ENCODE measurements at places on chromosomes 13 and 19.

GRCh38 chr19:40542202-40542859, 34.3 kb upstream of the SHKBP1 start:
- no peak for DNase-seq

DNA sequence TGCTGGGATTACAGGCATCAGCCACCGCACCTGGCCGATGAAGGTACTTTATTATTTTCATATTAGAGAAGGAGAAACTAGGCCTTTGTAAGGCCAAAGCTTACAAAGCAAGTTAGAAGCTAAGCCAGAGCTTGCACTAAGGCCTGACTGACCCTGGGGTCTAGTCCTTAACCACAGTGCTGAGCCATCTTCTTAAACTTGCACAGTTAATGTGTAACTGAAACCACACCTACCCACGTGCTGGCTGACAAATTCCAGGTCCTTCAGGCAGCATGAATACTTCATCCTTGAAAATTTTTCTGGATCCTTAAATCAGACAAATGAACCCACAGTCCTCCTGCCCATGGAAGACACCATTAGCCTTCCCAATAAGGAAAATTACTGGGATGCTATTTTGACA, 880.6 kb downstream of the UQCRFS1 start:
- no peak for DNase-seq

- no peak for DNase-seq
These were observed 86.8 kb upstream of the VSTM2B start for GRCh38 chr19:29439021-29439420.

- peak; percentile 98 for DNase-seq
These were observed 1051.5 kb downstream of the DIAPH3 start for GRCh38 chr13:59112221-59112718.

GRCh38 chr19:18097993-18098890, 664 bp downstream of the MAST3 start:
- DNase-seq, result no peak

GRCh38 chr13:72953391-72953965, 105.3 kb upstream of the KLF5 start:
- no peak for DNase-seq

DNA sequence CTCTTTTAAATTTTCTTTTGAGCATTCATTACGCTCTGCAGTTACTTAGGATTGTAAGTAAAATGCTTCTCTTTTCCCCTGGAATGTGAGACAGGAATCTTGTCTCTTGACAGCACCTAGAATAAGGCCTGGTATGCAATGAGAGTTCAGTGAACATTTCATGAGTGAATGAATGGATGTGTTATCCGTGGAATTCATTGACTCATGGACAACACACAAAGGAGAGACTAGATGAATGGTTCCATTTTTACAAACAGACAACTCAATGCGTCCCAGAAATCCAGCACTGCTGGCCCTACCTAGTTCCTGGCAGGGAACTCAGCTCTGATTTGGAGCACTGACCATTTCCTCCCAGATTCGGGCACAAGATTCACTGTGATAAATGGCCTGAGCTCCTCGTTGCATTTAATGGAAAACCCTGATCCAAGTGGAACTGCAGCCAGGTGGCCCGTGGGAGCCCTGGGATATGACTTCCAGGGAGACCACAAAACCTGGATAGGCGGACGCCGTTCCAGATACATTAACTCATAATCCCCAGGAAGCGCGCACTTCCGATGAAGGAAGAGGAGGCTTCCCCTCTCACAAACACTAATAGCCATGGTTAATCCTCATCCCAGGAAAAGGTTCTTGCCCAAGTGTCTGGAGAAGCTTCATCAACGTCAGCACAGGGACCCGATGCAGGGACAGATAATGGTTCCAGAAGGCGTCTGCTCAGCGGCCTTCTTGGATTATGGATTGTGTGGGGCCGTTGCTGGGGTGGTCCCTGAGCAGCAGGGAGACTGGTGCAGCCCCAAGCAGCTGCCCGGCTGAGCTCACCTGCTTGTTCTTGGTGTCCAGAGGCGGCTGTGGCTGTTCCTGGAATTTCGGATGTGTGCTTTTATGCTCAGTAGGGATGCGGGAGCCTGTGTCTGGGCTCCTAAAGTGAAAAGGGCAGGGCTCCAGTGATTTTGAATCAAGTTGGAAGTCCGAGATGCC, 211.1 kb upstream of the TSHZ3 start:
- DNase-seq, result no peak

DNA sequence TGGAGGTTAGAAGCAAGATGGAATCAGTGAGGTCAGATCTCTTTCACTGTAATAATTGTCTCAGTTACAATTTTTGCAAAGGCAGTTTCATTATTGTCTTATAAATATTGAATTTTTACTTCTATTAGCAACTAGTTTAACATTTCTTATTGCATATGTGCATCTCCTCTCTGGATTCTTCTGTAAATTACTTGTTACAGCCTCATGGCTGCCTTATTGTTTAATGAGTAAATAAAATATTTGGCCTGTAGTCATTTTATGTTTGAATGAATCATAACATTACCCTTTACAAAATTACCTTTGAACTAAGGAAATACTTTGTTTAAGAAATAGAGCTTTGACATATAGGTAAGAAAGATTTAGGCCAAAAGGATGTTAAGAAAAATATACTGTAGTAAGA, 212.4 kb downstream of the SLITRK6 start:
- DNase-seq, result no peak

- no peak for DNase-seq
These were observed 257.8 kb downstream of the EFNB2 start for GRCh38 chr13:106277484-106278154.

DNA sequence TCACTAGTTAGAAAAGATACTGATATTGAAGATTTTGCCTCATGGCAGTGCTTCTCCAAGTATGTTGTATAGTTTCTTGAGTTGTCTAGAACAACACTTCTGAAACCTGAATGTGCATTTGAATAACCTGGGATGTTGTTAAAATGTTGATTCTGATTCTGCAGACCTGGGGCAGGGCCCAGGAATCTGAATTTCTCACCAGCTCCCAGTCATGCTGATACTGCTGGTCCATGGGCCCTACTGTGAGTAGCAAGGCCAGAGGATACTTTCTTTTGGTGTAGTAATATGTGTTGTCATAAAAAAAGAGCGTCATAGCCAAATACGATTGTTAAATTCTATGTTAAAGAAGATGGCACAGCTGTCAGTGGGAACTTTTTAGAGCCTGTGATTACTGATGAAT, 41.6 kb upstream of the C1QTNF9 start:
- DNase-seq, result no peak

DNA sequence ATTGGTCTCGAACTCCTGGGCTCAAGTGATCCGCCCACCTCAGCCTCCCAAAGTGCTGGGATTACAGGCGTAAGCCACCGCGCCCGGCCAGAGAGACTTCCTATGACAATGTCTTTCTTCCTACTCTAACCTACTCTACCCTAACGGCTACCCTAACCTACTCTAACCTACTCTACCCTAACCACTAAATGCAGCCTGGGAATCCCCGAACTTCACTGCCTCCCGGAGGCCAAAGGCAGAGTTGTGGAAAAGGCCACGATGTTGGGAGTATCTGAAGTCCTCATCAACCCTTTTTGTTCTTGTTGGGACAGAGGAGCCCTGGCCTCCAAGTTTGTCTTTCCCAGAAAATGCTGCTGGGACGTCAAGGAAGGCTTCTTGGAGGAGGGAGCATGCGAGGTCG, 967 bp upstream of the NR2C2AP start:
- DNase-seq, result no peak

- no peak for DNase-seq
These were observed 62.4 kb upstream of the GJB6 start for GRCh38 chr13:20294497-20294896.

DNA sequence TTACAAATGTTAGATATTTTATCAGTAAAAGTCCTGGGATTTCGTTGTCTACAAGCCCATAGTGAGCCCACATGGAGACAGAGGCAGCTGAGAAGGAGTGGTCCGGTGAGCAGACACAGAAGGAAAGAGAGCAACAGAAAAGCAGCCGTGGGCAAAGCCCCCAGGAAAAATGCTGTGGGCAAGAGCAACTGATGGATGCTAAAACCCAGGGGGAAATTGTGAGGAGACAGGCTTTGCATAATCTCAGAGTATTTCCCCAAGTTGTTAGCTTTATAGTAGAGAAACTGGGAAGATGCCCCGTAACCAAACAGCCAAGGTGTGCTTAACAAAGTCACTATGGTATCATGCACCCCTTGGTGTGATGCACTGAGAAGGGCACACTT, 35.1 kb downstream of the GJA3 start:
- no peak for DNase-seq

DNA sequence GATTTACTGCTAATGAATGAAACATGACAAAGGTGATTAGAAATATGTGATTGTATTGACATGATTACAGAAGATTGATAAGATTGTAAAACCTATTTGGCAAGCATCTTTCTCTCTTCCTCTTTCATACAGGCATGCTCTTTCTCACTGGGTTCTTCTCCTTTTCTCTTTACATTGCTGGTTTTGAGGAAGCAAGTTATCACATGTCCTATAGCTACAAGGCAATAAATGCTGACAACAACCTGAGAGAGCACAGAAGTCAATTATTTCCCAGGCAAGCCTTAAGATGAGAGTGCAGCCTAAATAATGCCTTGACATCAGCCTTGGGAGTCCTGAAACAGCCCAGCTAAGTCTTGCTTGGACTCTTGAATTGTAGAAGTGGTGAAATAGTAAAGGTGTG, 875.0 kb downstream of the SLITRK1 start:
- DNase-seq, result no peak

DNA sequence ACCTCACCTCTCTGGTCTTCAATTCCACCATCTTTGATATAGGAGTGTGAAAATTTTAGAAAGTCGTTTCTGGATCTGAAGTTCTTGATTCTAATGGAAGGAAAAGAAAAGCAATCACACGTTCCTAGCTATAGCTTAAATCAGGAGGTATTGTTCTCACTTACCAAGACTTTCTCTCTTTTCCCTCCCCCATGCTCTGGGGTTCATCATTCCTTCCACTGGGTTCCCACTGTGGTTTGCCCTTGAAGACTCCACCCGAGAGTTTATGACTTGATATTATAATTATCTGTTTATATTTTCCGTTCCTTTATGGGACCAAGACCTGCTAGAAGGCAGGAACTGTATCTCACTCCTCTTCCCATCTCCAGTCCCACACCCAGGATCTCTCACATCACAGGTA, 76.6 kb downstream of the AKAP11 start:
- no peak for DNase-seq

- DNase-seq, result no peak
These were observed 33.3 kb downstream of the ZNF823 start for GRCh38 chr19:11705474-11705873.

DNA sequence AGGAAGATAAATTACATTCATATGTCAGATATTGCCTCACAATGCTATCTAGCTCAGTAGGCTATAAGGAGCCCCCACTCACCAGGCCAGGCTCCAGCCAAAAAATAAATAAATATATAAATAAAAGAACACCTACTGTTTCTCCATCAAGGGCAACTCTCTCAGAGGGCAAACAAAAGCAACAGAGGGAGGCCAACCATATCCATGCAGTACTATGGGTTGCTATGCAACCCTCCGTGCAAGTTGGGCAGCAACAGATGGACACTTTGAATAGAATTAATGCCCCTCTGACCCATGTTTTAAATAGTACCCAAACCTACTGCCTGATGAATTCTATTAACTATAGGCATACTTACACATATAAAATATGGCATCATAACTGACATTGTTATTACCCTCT, 279.8 kb upstream of the EDNRB start:
- DNase-seq, result no peak

- peak; percentile 75 for DNase-seq
These were observed 31.2 kb downstream of the TMPRSS9 start for GRCh38 chr19:2391118-2391725.

- DNase-seq, result no peak
These were observed 78.0 kb downstream of the ZC3H13 start for GRCh38 chr13:45974500-45974899.

- no peak for DNase-seq
These were observed 73.5 kb upstream of the C13orf46 start for GRCh38 chr13:114047358-114047881.

DNA sequence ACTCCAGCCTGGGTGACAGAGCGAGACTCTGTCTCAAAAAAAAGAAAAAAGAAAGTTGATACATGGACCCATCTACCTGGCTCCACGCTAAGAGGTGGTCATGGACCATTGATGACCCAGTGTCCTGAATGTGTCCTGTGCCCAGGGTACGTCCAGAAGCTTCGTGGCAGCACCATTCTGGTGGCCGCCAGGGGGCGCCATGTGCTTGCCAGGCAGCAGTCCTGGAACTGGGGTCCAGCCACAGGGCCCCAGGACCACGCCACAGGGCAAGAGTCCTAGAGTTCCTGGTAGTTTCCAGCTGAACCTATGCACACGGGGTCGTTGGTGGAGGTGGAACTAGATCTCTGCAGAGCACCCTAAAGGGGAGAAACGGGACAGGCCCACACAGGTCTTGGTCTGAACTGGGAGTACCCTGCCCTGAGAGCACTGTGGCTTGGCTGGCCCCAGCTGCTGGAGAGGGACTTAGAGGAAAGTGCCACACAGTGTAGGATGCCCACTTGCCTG, 19.9 kb upstream of the FBXO27 start:
- DNase-seq, result peak; percentile 27

DNA sequence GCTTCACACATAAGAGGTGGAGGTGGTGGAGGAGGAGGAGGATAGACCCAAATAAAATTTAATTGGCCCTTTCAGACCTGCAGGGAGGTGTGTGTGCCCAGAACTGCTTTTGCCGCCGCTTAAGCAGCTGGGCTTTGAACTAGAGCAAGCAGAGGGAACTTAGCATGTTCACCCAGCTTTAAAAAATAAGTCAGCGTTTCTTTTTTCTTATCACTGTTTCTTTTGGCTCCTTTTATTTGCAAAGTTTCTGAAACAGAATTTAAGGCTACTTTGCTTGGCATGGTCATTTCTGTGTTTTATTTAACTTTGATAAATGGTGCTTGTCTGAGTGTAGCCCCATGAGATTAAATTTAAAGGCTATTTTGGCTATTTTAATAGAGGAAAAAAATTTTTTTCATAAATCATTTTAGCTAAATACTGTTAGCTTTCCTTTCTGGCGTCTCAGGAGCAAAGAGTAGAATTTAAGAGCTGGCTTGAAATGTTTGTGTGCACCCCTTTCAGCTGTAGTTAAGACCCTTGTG, 43.3 kb upstream of the RNF113B start:
- no peak for DNase-seq

- DNase-seq, result no peak
These were observed 140 bp downstream of the PLEKHJ1 start for GRCh38 chr19:2236064-2236313.

DNA sequence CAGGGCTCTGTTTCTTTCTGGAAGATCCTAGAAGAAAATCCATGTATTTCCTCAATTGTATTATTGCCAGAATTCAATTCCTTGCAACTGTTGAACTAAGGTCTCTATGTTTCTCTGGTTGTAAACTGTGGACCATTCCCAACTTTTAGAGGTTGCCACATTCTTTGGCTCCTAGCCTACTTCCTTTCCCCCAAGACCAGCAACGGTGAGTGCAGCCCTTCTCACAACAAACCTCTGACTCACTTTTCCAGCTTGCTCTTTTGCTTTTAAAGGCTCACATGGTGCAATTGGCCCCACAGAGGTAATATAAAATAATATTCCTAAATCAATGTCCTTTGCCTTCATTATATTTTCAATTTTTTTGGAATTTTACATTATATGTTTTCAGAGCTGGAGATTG, 371.3 kb downstream of the SLITRK5 start:
- peak; percentile 35 for DNase-seq
